ENCODE measurements at places on chromosomes 5 and 9.

DNA sequence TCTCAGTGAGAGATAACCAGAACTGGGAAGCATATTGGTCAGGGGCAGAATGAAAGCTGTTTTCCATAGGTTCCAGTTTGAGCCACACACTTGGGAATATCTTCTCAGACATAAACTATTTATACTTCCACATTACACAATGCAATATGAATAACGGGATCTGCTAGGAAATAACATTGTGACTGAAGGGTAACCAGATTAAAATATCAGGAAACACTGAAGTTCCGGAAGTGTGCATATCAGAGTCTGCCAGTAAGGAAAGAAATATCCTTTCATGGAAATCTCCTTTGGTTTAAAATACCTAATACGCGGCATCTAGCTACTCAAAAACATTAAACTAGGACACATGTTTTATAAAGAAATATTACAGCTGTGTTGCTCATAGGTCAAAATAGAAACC lies 56.3 kb downstream of the ST8SIA4 start:
- no peak for DNase-seq

DNA sequence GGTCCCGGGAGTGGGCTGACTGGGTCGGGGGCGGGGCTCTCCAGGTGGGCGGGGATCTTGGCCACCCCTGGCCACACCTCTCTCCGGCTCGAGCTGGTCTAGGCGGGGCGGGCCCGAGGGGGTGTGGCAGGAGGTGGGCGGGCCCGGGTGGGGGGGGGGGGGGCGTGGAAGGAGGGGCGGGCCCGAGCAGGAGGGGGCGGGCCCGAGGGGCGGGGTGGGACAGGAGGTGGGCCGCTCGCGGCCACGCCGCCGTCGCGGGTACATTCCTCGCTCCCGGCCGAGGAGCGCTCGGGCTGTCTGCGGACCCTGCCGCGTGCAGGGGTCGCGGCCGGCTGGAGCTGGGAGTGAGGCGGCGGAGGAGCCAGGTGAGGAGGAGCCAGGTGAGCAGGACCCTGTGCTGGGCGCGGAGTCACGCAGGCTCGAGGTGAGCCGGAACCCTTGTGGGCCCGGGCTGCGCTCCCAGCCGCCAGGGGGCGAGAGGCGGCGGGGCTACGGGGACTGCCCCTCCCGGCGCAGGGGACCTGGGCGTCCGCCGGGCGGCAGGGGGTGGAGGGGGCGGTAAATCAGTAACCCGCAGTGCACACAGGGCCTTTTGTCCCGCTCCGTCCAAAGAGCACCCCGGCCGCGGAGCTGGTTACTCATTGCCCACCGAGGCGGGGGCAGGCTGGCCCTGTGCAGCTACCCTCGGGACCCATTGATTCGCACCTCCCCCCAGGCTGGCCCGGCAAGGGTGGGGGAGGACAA lies at the start of gene FGFR4:
Gene FGFR4 (plus strand): TSS at position 262 of the 744 bp plus-strand sequence. CDS start 2,688 bp downstream, outside the sequence.
- DNase-seq, result no peak

- DNase-seq, result no peak
Observed at GRCh38 chr9:120918931-120919842, 7.4 kb downstream of the TRAF1 start.

GRCh38 chr5:118220556-118221195 lies 767.7 kb downstream of the DTWD2 start:
- no peak for DNase-seq

DNA sequence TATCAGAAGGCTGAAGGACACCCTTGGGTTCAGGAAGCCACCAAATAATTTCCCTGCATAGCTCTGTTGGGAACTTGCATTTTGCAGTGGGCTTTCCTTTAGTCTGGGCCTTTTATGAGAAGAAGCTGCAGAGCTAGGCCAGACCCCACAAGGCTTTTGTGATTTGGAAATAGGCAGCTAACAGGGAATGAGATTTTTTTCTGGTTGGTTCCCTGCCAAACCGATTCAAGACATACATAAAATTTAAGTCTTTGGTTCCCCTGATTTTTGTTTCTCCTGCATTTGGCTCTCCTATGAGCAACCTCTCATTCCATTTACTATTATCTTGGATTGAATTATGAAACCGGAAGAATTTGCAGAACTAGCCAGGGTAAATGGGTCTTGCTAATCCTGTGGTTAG lies 81.5 kb upstream of the PTCH1 start:
- DNase-seq, result no peak

DNA sequence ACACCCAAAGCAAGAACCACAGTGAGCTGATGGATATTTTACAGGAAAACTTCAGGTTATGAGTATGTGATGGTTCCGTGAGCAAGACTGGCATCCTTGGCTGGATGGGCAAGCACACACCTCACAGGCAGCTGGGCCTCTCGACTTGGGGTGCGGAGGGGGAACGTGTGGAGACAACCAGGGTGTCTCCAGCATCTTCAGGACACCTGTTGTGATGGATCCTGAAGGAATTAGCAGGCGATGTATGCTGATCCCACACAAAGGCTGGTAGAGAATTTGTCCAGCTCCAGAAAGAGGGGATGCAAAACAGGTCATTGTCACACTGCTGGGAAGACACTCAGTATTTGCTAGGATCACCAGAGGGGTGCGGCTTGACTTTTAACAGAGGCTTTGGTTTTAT lies 42.7 kb downstream of the SECISBP2 start:
- DNase-seq, result no peak

- no peak for DNase-seq
Observed at GRCh38 chr5:75648712-75649111, 37.5 kb downstream of the ANKDD1B start.

DNA sequence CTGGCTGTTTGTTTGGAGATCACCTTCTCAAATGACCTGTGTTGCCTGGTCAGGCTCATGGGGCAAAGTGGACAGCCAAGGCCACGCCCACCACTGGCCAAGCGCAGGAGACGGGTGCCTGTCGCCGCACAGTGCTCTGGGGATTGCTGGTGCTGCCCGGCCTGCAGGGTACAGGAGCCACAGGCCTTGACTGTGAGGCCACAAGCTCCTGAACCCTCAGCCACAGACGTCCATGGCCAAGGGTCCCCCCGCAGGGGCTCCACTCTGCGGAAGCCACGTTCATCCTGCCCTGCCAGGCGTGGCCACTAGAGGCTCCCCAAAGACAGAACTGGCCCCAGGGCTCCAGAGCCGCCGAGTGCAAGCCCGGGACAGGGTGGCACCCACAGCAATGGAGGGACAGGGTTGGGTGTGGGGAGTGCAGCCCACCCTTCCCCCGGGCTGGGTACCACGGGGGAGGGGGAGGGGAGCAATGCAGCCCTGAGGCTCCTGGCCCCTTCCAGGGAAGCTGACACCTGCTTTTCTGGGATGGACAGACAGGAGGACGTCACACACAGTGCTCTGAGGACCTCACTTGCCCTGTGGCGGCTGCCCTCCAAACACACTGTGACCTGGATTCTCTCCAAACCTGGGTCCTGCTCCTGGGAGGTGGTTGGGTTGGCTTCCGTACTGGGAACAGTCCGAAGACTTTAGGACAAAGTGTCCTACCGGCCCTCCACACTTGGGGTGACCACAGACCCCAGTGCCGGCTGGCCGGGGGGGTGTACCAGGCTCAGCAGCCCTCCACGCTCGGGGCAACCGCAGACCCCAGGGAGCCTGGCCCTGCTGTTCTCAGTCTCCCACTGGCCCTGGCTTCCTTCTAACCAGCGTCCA lies 21.5 kb downstream of the TPPP start:
- no peak for DNase-seq

- DNase-seq, result no peak
Observed at GRCh38 chr5:76473661-76474060, 70.6 kb downstream of the IQGAP2 start.

- no peak for DNase-seq
Observed at GRCh38 chr9:122138560-122139268, 20.9 kb downstream of the NDUFA8 start.

DNA sequence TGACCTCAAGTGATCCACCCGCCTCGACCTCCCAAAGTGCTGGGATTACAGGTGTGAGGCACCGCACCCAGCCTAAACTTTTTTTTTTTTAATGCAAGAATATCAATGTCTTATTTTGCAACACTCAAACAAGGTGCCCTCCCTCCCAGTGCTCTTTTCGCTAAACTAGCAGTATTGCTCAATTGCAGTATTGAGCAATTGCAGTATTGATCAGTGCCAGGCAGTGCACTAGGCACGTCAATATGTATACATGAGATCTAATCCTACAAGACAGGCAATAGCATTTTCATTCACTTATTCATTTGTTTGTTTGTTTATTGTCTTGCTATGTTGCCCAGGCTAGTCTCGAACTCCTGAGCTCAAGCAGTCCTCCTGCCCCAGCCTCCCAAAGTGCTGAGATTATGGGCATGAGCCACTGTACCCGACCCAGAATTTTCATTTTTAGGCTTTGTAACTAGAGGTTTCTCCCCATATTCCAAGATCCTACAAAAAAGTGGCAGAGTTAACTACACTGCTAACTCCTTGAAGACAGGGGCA lies 94.5 kb downstream of the TTLL11 start:
- no peak for DNase-seq

GRCh38 chr5:89338935-89339334 lies 456.0 kb upstream of the MEF2C start:
- DNase-seq, result no peak

DNA sequence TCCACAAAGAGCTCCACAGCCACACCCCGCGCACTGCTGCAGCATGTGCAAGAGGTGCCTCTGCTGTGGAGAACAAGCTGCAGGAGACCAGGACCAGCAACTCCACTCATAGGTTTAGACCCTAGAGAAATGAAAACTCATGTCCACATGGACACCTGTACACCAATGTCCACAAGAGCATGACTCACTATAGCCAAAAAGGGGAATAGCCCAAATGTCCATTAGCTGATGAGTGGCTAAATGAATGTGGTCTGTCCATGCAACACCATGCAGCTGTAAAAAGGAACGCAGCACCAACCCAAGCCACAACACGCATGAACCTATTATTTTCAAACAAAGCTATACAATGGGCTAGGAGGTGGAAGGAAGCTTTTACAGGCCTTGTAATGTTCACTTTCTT lies 18.1 kb downstream of the DYNC2I2 start:
- no peak for DNase-seq

DNA sequence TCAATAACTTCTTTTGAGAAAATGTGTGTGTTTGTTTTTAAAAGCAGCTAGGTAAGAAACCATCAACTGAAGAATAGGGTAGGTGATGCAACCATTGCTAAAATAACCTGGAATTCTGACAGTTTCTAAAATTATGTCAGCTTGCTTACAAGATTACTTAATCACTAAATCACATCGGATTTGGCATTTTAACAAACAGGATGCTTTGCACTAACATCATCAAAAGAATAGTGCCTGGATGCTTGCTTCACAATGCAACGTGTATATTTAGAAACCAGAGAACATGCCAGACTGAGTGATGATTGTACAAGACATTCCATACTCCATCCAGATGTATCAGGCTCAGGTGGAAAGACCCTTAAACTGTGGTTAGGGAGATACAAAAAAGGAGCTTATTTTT lies 43.9 kb downstream of the PAM start:
- no peak for DNase-seq

GRCh38 chr9:78680196-78680595 lies 383.3 kb downstream of the PSAT1 start:
- DNase-seq, result no peak

- DNase-seq, result no peak
Observed at GRCh38 chr5:113387844-113388243, 46.9 kb downstream of the TSSK1B start.

GRCh38 chr9:10835791-10836463 lies 223.1 kb upstream of the PTPRD start:
- DNase-seq, result no peak

GRCh38 chr5:54090495-54091120 lies 219.8 kb downstream of the ARL15 start:
- peak; percentile 49 for DNase-seq

All from smooth muscle cell of the brain vasculature (primary cell).